ENCODE measurements at places on chromosomes 4 and X.

DNA sequence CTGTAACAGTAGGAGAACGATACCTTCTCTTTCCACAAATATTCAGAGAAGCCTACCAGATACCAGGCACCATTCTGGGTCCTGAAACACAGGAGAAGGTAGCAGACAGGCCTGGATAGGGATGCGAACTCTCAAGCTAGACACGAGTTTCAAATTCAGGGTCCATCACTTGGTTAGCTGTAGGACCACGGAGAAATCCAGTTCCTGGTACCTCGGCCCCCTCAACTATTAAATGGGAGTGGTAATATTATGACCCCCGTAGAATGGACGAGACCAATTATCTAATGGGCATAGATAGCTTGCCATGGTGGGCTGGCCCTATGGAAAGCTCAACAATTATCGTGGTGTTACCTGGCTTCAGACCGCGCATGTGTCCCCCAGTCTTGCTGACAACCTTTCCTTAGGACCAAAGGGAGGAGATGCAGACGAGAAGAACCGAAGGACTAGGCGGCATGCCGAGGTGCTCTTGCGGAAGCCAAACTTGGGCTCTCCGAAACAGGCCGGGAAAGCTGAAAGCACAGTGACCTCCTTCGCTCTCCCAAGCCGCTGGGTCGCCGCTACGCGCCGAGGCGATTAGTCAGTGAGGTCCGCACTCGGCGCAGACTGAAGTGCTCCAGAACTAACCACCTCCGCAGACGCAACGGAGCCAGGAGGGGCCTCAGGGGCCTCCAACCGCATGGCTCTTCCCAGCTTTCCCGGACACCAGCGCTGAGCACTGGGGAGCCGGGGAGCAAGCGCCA, 19.6 kb downstream of the NKX3-2 start:
- peak; percentile 64 for DNase-seq

DNA sequence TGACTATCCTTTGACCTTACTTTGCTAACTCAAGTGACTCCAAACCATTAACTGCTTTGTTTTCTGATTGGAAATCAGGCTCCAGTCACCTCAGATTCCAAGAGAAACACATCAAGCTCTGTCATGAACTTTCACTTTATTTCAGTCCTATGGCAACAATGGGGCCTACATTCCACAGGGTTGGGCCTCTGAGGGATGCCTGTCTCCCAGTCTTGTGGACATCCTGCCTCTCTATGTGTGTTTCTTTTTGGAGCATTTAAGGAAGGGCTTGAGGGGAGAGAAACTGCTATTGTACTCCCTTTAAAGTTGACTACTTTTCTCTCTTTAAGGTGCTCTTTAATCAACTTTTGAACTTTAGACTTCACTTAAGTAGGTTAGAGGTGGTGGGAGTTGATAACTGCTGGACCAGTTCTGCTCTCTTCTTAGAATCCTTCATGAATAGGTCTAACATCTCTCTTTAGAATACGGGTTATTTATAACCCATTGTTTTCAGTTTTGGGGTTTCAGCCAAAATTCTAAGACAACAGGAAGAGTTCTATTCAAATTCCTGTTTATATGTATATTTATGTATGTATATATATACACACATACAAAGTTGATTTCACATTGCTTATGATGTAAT, 274.3 kb upstream of the NR3C2 start:
- DNase-seq, result no peak

DNA sequence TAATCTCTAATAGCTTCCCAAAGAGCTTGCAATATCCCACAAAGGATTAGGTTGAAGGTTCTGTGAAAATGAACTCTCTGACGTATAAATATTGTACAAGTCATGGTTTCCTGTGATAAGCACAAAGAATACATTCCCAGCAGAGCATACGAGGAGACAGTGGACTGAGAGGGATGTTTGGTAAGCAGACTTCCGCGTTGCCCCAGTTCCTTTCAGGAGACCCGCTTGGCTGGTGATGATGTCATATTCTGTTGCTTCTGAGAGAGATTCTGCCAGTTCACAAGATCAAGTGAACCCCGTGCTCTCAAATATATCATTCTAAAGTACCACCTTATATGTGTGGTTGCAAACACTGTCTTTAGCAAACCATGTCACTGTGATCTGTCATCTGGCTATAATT, 323.9 kb upstream of the CASK start:
- no peak for DNase-seq

- no peak for DNase-seq
Measured at GRCh38 chr4:182236186-182236585, 7.0 kb upstream of the TENM3 start.

GRCh38 chrX:103726477-103726876, 15.8 kb downstream of the TMEM31 start:
- DNase-seq, result no peak

GRCh38 chr4:182554736-182555135, 311.5 kb downstream of the TENM3 start:
- DNase-seq, result no peak

DNA sequence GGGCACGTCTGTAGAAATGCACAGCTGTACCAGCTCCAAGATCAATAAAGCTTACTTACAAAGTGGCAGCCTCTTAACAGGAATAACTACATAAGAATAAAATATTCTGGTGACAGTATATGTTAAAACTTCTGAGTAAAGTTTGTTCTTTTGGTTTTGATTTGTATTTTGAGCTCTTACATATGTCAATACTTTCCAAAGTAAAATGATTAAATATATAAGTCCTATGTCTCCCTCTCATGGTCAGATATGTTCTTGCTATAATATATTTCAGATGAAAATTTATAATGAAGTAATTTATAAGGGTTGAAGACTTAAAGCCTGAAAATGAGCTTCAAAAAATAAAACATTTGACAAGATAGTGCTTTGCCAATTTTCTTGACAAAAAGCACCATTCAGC, 254.4 kb downstream of the NPFFR2 start:
- DNase-seq, result no peak

- DNase-seq, result no peak
Measured at GRCh38 chr4:71978210-71978835, 53.5 kb upstream of the NPFFR2 start.

DNA sequence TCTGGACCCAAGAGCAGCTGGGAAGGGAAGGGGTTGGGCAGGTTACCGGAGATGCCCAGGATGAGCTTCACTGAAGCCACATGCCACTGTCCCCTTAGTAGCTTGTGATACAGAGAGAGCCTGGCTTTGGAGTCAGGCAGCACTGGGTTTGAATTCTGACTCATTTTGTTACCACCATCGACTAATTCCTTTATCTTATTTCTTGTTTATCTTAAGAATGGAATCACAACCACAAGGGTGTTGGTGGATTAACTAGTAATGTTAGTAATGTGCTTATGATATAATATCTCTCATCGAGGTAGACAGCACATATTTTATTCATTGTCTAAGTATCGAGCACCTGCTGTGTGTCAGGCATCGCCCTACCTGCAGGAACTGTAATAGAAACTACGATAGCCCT, 17.7 kb upstream of the STX18 start:
- DNase-seq, result no peak

- no peak for DNase-seq
Measured at GRCh38 chrX:121635141-121635540, 587.7 kb downstream of the GLUD2 start.

Data from spleen (tissue), 13 donors.